ENCODE measurements at places on chromosomes 2 and 18.

DNA sequence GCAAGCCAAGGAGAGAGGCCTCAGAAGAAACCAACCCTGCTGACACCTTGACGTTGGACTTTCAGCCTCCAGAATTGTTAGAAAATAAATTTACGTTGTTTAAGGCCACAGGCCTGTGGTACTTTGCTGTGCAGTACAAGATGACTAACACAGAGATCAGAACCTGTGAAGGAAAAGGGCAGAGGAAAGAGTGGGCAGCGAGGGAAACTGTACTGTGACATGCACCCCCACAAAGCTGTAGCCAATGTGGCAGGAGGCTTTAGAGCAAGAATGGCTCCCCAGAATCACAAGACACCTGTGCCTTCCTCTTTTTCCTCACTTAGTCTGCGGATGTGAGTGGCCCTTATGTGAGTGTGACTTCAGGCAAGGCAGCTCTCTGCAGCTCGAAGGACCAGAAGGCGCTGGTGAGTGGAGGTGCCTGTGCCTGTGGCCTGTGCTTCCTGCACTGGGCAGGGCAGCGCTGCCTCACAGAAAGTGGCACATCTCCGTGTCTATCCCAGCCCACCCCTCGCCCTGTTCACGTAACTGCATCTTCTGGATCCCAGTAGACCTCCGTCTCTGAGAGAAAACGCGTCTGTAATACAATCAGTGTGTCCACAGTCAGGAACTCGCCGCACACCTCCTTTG lies 89.5 kb downstream of the MRPS9 start:
- no peak for DNase-seq

GRCh38 chr2:65313126-65313953 lies 85.7 kb downstream of the ACTR2 start:
- no peak for DNase-seq

DNA sequence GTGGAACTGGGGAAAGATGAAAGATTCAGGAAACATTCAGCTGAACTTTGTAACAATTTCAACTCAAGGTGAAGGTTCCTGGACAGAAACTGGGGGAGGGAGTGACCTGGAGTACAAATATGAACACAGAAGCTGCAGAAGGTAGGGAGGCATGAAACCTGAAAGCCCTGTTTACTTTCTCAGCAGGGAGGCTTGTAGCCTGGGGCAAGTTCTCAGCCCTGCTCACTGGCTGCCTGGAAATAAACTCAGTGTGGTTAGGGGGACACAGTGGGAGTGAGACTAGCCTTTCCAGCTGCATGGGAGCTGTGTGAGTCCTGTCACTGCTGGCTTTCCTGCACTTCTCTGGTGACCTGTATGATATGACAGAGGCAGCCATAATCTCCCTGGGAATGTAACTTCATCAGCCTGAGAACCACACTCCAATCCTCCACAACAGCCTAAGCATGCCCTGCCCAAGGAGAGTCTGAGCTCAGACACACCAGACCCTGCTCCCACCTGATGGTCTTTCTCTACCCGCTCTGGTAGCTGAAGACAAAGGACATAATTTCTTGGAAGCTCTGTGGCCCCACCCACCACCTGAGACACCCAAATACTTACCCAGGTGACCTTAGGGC lies 77.0 kb downstream of the ZSWIM2 start:
- DNase-seq = no peak

DNA sequence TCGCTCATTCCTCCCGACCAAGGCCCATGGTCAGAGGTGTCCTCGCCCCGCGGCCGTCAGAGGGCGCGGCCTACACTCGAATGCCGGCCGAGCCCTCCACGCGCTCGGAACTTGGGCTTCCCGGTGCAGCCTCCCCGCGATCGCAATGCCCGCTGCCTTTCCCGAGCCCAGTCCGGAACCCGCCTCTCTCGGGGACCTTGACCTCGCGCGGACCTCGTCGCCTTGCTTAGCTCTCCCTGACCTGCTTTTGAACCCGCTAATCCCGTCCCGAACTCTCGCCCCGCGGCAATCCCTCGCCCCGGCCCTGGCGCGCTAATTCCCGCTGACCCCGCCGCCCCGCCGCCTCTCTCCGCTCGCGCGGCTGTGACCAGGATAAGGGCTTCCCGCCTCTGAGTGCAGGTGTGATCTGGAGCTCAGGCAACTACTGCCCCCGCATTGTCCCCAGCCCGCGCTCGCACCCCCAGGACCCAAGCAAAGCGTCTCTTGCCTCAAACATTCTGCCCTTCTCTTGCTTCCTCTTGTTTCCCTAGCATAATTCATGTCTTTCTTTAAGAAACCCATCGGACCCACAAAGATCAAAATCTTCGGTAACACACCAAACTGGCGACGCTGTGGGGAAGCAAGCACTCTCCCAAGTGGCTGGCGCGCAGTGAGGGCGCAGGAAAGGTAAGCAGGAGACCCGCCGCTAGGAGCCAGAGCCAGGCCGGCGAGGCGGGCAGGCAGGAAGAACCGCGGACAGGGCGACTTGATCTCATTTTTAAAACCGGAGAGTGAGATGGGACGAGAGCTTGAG lies 46.6 kb upstream of the ATP6V1B1 start:
- no peak for DNase-seq

DNA sequence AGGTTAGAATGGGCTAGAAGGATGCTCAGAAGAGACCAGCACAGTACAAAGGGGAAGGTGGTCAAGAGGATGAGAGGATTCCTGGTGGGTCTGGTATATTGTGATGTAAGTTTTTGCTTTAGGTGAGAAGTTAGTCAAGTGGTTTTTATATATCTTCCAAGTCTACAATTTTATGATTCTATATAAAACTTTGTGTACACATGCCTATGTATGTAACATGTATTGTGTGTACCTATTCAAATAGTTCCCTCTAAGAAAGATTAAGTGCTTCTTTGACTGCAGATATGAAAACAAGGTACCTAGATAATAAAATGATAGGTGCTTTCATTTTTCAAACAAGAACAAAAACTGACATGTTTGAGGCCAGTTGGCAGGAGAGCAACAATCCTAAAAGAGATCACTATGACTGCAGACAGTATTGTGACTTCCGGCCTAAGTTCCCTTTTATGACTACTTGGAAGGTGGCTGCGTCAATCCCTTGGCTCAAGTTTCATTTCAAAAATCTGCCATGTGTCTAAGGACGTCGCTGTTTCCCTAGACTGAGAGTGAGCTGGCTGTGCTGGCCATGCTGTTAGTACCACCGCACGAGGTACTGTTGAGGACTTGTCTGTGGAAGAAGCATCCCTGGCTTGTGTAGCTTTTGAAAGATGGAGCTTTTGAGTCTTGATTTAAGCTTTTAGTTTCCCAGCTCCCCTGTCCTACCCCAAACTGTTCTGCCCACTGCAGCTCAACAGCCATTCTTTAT lies 123.1 kb downstream of the PRPF40A start:
- no peak for DNase-seq

- DNase-seq = no peak
Measured at GRCh38 chr2:241248897-241249296, 60.4 kb downstream of the ANO7 start.
